ENCODE measurements at places on chromosomes 1 and 21. TPM values are rescaled to one million over a fixed set of nuclear protein-coding genes. Genes with fewer than 3 reads are reported as not detected.
A peak's percentile ranks its signal among the peaks of the same experiment; 100 is the strongest.

Gene GPR25
- total RNA-seq: 10.9 TPM

GRCh38 chr1:187788718-187789117 is 960.0 kb downstream of the PLA2G4A start:
- no peak overlapping the region for H3K27ac ChIP-seq
- H3K27me3 ChIP-seq: no peaks in the 10 kb centered on the region
- no peaks in the 10 kb centered on the region for H3K4me1 ChIP-seq
- no peak for DNase-seq
- no peaks in the 10 kb centered on the region for H3K36me3 ChIP-seq

- no peaks in the 10 kb centered on the region for H3K27me3 ChIP-seq
- no peaks in the 10 kb centered on the region for H3K4me1 ChIP-seq
- no peak overlapping the region for H3K27ac ChIP-seq
Observed at GRCh38 chr1:238767321-238767720, 619.0 kb upstream of the CHRM3 start.

Gene MFAP2
- not detected for total RNA-seq

DNA sequence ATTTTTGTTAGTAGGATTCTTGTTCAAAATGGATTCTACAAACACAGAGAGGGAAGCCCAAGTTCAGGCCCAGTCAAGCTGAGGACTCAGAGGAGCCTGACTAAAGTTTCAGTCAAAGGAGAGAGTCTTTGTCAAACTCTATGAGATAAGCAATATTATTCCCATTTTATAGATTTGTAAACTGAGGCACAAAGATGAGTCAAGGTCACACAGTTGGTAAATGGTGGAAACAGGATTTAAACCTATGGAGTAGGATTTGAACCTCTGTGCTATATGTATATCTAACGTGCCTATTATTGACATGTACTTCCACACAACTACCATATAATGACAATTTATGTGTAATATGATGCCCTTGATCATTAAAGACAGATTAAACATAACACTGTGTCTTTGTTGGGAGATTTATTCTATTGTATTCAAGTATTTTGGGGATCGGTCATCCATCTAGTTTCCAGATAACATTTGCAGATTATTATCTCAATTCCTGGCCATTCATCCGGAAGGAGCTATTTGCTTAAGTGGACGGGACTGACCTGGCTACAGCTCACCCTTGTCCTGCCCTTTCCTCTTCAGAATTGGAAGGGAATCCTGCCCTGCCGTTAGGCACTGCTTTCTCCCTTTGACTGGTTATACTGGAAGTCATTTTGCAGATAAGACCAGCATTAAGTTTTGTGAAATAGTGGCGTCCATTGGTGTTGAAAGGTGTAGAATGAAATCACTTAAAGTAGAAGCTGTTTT is 86.1 kb upstream of the LMO4 start:
- H3K4me1 ChIP-seq: no peaks in the 10 kb centered on the region
- H3K4me3 ChIP-seq: no peak overlapping the region
- no peaks in the 10 kb centered on the region for H3K36me3 ChIP-seq
- peaks cover 14% of the 10 kb centered on the region for H3K27me3 ChIP-seq
- no peak for DNase-seq
- no peak overlapping the region for H3K27ac ChIP-seq

Gene LRRC38
- not detected for total RNA-seq

- no peaks in the 10 kb centered on the region for H3K27me3 ChIP-seq
- no peaks in the 10 kb centered on the region for H3K4me1 ChIP-seq
- no peaks in the 10 kb centered on the region for H3K36me3 ChIP-seq
- no peak for DNase-seq
- H3K27ac ChIP-seq: no peak overlapping the region
- no peak overlapping the region for H3K4me3 ChIP-seq
Observed at GRCh38 chr1:214838351-214838750, 235.4 kb downstream of the CENPF start.

Gene SMG7
- total RNA-seq: 51.0 TPM

DNA sequence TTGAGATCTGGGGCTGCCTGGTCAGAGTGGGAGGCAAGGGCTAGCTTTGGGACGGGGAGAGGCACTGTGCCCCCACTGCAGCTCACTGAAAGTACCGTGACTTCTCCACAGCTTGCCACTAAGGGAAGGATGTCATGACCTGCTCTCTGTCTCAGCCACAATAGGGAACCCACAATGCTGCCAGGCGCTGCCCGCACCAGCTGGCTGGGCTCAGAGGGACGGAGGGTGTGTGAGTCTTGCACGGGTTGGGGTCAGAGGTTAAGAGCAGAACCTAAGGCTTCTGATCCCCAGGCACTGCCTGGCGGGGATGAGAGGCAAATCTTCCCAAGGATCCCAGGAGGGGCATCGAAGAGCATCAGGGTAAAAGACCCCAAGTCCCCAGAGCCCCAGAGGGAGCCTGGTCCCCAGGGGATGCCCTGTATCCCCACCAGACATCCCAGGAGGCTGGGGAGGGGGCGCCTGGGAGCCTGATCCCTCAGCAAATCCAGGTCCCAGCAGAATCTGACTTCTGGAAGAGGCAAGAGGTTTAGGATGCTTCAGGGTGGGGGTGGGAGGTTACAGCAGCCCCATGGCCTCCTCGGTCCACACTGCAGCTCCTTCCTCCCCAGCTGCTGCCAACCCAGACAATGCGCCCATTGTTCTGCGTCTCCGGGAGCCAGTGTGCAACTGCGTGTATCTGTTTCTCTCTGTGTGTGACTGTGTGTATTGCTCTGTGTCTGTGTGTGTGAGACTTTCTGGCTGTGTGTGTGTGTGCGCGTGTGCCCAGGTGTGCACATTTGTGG is 2.0 kb upstream of the MARCKSL1 start:
- no peaks in the 10 kb centered on the region for H3K27me3 ChIP-seq
- H3K36me3 ChIP-seq: no peaks in the 10 kb centered on the region
- DNase-seq: no peak
- H3K4me3 ChIP-seq: peak overlapping the region; percentile 55
- H3K4me1 ChIP-seq: peaks cover 43% of the 10 kb centered on the region

GRCh38 chr1:94621395-94621794 is 79.8 kb upstream of the F3 start:
- no peak overlapping the region for H3K4me3 ChIP-seq
- H3K27me3 ChIP-seq: peaks cover 2% of the 10 kb centered on the region
- H3K36me3 ChIP-seq: no peaks in the 10 kb centered on the region
- H3K27ac ChIP-seq: no peak overlapping the region

- H3K36me3 ChIP-seq: no peaks in the 10 kb centered on the region
- no peak for DNase-seq
- H3K4me1 ChIP-seq: no peaks in the 10 kb centered on the region
- H3K4me3 ChIP-seq: no peak overlapping the region
- H3K27ac ChIP-seq: no peak overlapping the region
- peaks cover 9% of the 10 kb centered on the region for H3K27me3 ChIP-seq
Observed at GRCh38 chr1:186996816-186997215, 168.1 kb downstream of the PLA2G4A start.

Gene CFHR5
- not detected for total RNA-seq

- no peaks in the 10 kb centered on the region for H3K27me3 ChIP-seq
- H3K36me3 ChIP-seq: peaks cover 2% of the 10 kb centered on the region
- peak overlapping the region; percentile 27 for H3K27ac ChIP-seq
Observed at GRCh38 chr1:194296201-194296600, 1109.8 kb upstream of the B3GALT2 start.

Gene PTTG1IP
- total RNA-seq: 98.4 TPM

GRCh38 chr1:90613371-90613770 is 103.7 kb downstream of the BARHL2 start:
- H3K36me3 ChIP-seq: no peaks in the 10 kb centered on the region
- H3K27me3 ChIP-seq: peaks cover 20% of the 10 kb centered on the region
- no peaks in the 10 kb centered on the region for H3K4me1 ChIP-seq
- H3K4me3 ChIP-seq: no peak overlapping the region

GRCh38 chr1:163414778-163415177 is 93.0 kb downstream of the NUF2 start:
- H3K36me3 ChIP-seq: peaks cover 2% of the 10 kb centered on the region
- peaks cover 47% of the 10 kb centered on the region for H3K27me3 ChIP-seq
- no peak overlapping the region for H3K4me3 ChIP-seq

DNA sequence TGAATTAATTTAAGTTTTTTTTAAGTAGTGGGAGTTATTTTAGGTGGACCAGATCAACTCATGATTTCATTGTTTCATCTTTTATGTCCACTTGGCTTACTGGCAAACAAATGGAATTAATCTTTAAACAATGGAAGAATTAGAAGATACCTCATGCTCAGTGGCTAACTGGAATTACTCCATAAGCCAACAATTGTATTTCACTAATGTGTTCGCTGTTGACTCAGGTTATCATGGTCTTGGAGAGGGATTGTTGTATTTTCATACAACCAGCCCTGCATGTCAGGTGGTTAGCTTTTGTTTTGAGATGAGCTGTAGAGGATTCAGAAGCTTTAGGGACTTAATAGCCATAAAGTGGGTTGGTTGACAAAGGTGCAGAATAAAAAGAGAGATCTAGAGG is 57.2 kb upstream of the HMCN1 start:
- no peaks in the 10 kb centered on the region for H3K27me3 ChIP-seq
- no peaks in the 10 kb centered on the region for H3K36me3 ChIP-seq
- peaks cover 45% of the 10 kb centered on the region for H3K4me1 ChIP-seq

DNA sequence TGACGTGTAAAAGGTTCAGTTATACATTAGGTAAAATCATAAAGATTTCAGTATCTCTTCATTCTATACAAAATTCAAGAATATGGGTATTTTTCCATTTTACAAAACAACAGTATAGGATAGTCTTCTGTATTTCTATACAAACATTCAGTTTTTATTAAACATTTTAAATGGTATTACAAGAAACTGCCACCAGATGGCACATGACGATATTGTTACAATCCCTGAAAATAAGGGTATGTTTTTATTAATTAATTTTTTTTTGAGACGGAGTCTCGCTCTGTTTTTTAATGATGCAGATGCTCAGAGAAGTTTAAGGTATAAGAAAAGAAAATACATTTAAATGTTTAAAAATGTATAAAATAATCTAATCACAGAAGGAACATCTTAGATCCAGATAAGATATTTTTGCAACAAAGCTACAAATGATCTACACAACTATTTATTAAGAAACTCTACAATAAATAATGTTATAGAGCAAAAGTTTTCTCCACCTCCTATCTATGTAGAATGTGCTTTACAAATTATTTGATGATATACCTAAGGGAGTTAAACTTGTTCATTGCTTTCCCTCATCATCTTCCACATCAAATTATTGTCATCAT is 23.5 kb upstream of the RSBN1 start:
- H3K36me3 ChIP-seq: peaks cover 6% of the 10 kb centered on the region
- H3K27ac ChIP-seq: no peak overlapping the region
- no peak overlapping the region for H3K4me3 ChIP-seq
- no peak for DNase-seq

- DNase-seq: no peak
- no peak overlapping the region for H3K4me3 ChIP-seq
Observed at GRCh38 chr1:101943237-101943636, 53.5 kb downstream of the OLFM3 start.

Gene TAL1
- 44.2 TPM for total RNA-seq

- H3K4me3 ChIP-seq: no peak overlapping the region
- no peaks in the 10 kb centered on the region for H3K27me3 ChIP-seq
- DNase-seq: no peak
Observed at GRCh38 chr1:24477309-24477708, 25.3 kb upstream of the RCAN3 start.

Gene TMEM81
- 2.2 TPM for total RNA-seq

Gene C2CD4D
- 1.9 TPM for total RNA-seq

- no peak for DNase-seq
- no peak overlapping the region for H3K4me3 ChIP-seq
- H3K27ac ChIP-seq: no peak overlapping the region
- H3K36me3 ChIP-seq: no peaks in the 10 kb centered on the region
- H3K27me3 ChIP-seq: peaks cover 28% of the 10 kb centered on the region
Observed at GRCh38 chr1:183310753-183311479, 107.3 kb downstream of the NMNAT2 start.

GRCh38 chr1:82162486-82163420 is 362.0 kb downstream of the ADGRL2 start:
- no peaks in the 10 kb centered on the region for H3K4me1 ChIP-seq
- no peaks in the 10 kb centered on the region for H3K36me3 ChIP-seq
- H3K27ac ChIP-seq: no peak overlapping the region
- no peaks in the 10 kb centered on the region for H3K27me3 ChIP-seq
- H3K4me3 ChIP-seq: no peak overlapping the region

DNA sequence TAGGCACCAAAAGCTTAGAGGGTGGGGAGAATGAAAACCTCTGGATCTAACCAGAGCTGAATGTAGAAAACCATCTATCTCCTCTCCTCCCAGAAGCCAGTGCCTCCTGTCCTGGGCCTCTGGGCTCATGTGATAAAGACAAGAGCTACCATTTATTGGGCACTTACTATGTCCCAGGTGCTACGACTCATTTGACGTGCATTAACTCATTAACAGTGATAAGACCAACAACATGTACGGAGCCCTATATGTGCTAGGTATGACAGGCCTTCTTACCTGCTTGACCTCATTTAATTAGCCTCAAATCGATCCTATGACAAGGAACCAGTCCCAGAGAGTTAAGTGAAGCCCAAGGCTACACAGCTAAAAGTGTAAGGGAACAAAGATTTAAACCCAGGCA is 19.7 kb downstream of the CAPZB start:
- DNase-seq: no peak
- H3K27ac ChIP-seq: peak overlapping the region; percentile 98
- H3K36me3 ChIP-seq: peaks cover 3% of the 10 kb centered on the region

DNA sequence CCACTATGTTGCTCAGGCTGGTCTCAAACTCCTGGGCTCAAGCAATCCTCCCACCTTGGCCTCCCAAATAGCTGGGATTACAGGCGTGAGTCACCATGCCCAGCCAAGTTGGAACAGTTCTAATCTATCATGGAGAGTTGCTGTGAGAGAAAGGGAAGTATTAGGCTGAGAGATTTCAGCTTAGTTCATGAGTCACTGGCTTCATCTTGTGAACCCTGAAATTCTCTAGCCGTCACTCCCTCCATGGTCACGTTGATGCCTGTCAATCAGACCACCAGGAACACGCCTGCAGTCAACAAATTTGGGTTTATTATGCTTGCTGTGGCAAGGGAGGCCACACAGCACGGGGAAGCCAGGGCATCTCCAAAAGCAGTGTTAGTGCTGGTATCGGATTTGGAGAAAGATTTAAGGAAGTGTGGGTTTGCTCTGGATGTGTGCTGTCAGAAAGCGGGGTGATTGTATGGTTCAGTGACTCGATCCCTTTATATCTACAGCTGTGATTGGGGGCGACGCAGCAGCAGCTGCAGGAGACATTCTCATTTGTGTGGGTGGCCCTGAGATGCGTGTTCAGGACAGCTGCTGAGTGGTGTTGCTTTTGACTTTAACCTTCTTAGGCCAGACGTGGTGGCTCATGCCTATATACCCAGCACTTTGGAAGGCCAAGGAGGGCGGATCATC is 18.7 kb downstream of the UQCRHL start:
- H3K27me3 ChIP-seq: peaks cover 37% of the 10 kb centered on the region
- no peak overlapping the region for H3K27ac ChIP-seq

Gene AQP10
- 8.9 TPM for total RNA-seq

Gene PPFIA4
- 0.81 TPM for total RNA-seq

- peaks cover 15% of the 10 kb centered on the region for H3K4me1 ChIP-seq
- H3K27me3 ChIP-seq: no peaks in the 10 kb centered on the region
- H3K27ac ChIP-seq: peak overlapping the region; percentile 53
- DNase-seq: no peak
Observed at GRCh38 chr1:209723756-209724693, 19.4 kb downstream of the HSD11B1 start.

GRCh38 chr1:197180252-197180878 is 33.9 kb upstream of the ASPM start:
- H3K27ac ChIP-seq: peak overlapping the region; percentile 41
- H3K4me1 ChIP-seq: peaks cover 6% of the 10 kb centered on the region
- no peaks in the 10 kb centered on the region for H3K27me3 ChIP-seq

Gene KRTAP13-2
- not detected for total RNA-seq
